Pancreas (tissue), 10 donors: ENCODE measurements at places on chromosomes 2 and 18.

DNA sequence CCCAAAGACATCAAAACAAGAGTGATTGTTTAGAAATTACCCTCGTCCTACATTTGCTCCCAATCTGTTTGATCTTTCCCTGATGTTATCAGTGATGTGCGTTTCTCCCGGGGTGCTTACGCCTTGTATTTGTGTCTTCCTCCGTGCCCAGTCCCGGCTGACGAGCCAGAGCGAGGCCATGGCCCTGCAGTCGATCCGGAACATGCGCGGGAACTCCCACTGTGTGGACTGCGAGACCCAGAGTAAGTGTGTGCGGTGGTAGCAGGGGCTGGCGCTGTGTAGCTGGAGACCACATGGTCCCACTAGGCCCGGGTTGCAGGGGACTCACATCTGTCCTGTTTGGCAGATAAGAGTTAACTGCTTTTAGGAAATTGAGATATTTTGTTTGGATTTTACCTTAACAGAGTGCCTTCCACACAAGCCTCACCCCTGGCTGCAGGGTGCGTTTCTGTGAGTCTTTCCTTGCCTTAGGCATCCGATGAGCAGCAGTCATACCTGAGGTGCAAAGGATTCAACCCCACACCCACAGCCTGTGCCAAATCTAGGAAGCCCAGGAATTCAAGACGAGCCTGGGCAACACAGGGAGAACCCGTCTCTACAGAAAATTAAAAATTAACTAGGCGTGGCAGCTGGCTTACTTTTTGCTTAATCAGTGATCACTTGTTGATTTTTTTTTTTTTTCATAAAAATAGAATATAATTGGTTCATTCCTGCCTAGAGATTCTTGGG is 127.4 kb downstream of the GBX2 start:
- DNase-seq = no peak

DNA sequence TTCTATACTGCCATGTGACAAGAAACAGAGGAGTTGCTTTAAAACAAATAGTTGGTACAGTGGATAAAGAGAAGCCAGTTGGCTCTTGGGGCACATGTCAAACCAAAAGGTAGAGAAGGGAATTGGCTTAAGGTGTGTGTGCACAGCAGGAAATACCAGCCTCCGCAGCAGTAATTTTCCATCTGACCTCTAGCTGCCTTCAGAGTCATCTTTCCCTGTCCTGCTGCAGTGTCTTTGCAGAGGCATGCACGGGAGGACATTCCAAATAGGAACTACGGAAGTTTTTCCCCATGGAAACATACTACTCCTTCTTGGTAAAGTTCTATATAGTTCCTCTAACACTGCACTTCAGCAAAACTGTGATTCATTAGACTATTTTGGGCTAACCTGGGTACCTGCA is 99.5 kb downstream of the RAB3GAP1 start:
- DNase-seq = no peak

DNA sequence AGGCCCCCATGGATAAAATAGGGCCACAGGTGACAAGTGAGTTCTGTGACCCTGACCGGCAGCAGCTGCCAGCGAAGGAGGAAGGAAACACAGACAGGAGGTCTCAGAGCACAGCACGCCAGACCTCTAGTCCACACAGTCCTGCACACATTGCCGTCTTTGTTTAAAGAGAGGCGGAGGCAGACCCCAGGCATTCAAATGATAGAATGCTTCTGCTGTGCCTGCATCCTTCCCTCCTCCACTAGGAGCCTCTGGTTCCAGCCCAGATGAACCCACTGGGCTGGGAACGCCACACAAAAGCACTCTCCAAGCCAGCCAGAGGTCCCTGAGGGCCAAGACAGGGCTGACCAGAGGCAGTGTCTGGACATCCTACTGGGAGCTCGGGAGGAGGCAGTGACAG is 118.7 kb downstream of the KLHL29 start:
- no peak for DNase-seq

DNA sequence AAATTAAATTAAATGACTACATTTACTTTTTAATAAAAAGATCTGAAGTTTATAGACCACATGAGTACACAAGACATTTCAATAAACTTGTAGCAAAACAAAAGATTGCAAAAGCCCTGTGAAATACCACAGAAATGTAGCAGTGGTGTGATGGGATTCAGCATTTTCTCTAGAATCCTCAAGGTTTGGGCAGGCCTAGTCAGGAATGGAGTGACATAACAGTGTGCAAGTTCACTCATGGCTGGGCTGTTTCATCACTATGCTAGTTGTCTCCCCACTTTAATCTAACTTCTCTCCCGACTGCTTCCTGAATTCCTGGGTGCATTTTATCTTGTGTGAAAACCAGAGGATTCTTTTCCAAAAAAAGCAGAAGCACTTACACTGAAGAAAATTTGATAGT is 1089.9 kb upstream of the DDX18 start:
- no peak for DNase-seq

GRCh38 chr18:44852818-44853217 is 172.1 kb downstream of the SETBP1 start:
- no peak for DNase-seq
